GM12891 (cell line): ENCODE measurements at places on chromosomes 16 and 17.

GRCh38 chr17:55289106-55289446 is 24.3 kb downstream of the HLF start:
- DNase-seq: no peak

DNA sequence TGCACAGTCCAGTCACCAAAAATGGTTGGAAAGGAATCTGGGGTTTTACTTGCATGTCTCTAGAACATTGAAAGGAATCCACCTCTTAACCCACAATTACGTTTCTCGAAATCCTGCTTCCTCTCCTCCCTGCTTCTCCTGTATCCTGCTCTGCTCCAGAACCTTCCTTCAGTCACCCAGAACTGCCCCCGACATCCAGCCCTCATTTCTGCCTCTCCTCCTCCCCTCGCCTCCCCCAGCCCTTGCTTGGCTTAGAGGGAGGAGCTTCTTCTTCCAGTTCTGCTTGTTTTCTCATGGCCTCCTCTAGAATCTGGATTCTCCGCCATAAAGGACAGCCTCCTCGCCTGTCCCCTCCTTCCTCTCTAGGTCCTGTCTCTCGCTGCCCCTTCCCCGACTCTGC is 48.3 kb downstream of the ZDHHC7 start:
- DNase-seq: no peak

- no peak for DNase-seq
Measured at GRCh38 chr17:33080091-33080490, 88.4 kb downstream of the SPACA3 start.

- DNase-seq: no peak
Measured at GRCh38 chr16:31130336-31130891, 5.1 kb downstream of the PRSS8 start.

- no peak for DNase-seq
Measured at GRCh38 chr16:29898804-29899515, 390 bp downstream of the SEZ6L2 start.

DNA sequence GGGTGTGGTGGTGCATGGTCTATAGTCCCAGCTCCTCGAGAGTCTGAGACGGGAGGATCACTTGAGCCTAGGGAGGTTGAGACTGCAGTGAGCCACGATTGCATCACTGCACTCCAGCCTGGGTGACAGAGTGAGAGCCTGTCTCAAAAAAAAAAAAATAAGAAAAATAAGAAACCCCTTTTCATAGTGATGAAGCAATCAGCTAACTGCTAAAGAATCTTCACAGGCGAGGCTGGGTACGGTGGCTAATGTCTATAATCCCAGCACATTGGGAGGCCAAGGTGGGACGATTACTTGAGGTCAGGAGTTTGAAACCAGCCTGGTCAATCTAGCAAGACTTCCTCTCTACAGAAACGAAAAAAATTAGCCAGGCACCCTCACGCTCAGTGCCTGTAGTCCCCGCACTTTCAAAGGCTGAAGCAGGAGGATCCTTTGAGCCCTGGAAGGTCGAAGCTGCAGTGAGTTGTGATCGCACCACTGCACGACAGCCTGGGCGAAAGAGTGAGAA is 760 bp downstream of the SLFN12L start:
- DNase-seq: no peak
